Activated naive CD4-positive, alpha-beta T cell treated with anti-CD3 and anti-CD28 coated beads for 36 hours (primary cell): ENCODE measurements at places on chromosomes 12 and 14.

GRCh38 chr12:75881920-75882319, 149.7 kb downstream of the PHLDA1 start:
- DNase-seq: no peak

- DNase-seq: no peak
These were observed 69.4 kb upstream of the NAV3 start for GRCh38 chr12:77761286-77761685.

GRCh38 chr14:52185178-52185577, 82.3 kb upstream of the PTGDR start:
- no peak for DNase-seq

DNA sequence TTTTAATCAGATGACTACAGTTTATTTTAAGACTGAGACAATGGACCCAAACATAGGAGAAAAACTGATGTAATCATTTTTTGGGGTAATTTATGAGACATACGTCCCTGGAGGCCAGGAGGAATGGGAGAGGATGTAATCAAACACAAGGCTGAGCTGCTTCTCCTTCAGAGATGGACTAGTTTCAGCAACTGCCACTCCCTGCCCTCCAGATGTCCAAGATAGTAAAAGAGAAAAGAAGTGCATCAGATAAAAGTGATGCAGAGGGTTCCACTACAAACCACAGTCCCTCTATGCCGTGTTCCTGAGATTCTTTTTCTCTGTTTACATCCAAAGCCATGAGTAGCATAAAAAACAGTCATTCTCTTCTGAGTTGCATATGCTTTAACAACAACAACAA, 101.1 kb downstream of the DACT1 start:
- DNase-seq: no peak

DNA sequence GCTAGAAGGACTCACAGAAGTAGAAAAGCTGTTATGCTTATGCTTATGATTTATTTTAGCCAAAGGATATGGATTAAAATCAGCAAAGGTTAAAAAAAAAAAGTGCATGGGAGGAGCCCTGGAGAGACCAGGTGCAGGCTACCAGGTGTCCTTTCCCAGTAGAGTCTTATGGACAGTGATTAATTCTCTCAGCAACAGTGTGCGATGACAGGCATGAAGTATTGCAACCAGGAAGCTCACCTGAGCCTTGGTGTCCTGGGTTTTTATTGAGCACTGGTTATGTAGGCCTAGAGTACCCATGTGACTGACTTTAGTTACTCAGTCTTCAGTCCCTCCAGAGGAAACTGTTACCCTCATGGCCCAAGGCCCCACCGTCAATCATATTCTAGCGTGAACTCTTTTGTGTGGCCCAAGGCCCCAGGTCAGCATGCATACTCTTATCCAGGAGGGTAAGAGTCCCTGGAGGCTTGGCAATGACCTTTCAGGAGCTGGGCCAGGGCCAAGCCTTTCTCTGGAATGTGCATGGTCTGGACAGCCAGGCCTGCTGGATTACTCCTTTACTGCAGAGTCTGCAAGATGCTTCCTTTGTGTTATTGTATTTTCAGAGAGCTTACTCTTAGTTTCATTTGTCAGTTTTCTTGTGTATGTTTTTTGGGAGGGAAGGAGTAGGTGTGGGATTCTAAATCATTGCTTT, 69.6 kb upstream of the RD3L start:
- no peak for DNase-seq
